ENCODE measurements at places on chromosomes 3 and 15.

DNA sequence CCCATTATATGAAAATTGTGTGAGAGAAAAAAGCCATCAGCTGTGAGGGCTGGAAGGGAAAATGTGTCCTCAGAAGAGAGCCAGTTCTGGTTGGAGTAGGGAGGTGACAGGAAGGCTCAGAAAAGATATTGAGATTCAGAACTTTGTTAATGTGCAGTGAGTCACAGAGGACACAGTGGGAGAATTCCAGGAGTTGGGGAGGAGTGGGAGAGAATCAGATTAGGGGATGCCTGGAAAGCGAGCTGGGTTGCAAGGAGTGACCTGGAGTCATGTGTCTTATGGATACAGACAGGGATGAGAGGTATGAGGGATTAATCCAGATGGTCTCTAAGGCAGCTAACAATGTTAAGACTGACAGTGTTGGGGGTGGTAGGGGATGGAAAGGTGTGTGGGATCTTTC lies 67.5 kb downstream of the CHST2 start:
- DNase-seq, result no peak

- DNase-seq, result no peak
Measured at GRCh38 chr3:43559961-43560360, 61.9 kb downstream of the ANO10 start.

- DNase-seq, result no peak
Measured at GRCh38 chr3:185807445-185808068, 17.3 kb downstream of the IGF2BP2 start.

GRCh38 chr3:20072422-20072821 lies 32.2 kb downstream of the KAT2B start:
- no peak for DNase-seq

DNA sequence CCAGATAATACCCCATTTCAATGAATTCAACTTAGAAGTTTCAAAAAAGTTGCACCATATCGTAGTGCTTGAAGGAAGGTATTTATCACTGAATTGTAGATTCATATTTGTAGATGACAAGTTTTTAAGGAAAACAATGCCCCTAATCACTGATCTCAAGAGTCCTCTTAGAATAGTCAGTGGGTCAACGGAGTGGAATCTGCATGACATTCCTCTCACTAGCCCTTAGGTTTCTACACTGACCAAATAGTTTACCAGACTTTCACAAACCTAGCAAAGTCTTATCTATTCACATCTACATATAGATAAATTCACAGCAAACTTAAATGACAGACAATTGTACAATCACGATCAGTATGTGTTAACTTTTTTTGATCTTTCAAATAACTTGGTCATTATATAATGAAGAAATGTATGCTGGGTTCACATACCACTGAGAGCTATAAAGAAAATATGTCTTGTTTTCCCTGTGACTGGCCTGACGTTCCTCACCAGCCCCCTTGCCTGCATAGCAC lies 35.7 kb upstream of the PHLDB2 start:
- no peak for DNase-seq

GRCh38 chr3:45226206-45226915 lies at the start of gene TMEM158:
TSS of gene TMEM158 (minus strand) at chr3:45226287. CDS start at chr3:45226027, 260 bp downstream.
- DNase-seq, result peak; percentile 59

GRCh38 chr3:86180696-86181095 lies 810.3 kb downstream of the VGLL3 start:
- DNase-seq, result no peak

GRCh38 chr3:161054860-161055604 lies 50.1 kb downstream of the B3GALNT1 start:
- no peak for DNase-seq

- DNase-seq, result no peak
Measured at GRCh38 chr3:48934333-48934991, 15.8 kb downstream of the ARIH2 start.

DNA sequence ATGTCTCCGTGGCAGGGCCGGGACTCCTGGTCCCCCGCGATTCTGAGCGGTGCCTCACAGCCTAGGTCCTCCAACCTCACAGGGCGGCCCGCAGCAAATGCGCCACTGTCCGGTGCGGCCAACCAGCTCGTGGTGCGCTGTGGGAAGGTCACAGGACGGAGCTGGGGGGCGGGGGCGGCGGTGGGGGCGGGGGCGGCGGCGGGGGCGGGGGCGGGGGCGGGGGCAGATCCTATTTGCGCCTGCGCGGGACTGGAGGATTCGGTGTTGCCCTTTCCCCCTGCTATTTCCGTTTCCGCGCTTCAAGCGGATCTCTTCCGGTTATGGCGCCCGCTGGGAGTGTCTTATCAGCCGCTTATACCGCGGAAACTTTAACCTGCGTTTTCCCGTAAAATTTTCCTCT lies 106.7 kb upstream of the SNRPN start:
- DNase-seq, result no peak

DNA sequence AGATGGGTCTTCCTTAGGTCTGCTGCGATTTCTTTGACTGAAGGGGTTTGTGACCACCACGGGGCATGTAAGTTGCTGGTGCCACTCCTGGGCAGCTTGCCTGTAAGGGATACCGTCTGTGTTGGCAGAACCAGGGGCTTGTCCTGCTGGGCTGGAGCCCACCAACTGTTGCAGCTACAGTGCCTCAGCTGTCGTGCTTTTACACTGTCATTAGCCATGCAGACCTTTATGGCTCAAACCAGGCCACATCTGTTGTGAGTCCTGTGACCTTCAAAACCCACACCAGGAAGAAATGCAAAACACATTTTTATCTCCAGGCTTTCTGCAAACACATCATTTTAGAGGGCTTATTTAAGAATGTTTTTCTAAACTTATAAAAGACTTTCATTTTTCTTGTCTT lies 168.7 kb downstream of the PTPRG start:
- no peak for DNase-seq

- no peak for DNase-seq
Measured at GRCh38 chr15:81886591-81886990, 159.2 kb downstream of the MEX3B start.

- DNase-seq, result no peak
Measured at GRCh38 chr3:158491968-158492367, 79.0 kb upstream of the MLF1 start.

DNA sequence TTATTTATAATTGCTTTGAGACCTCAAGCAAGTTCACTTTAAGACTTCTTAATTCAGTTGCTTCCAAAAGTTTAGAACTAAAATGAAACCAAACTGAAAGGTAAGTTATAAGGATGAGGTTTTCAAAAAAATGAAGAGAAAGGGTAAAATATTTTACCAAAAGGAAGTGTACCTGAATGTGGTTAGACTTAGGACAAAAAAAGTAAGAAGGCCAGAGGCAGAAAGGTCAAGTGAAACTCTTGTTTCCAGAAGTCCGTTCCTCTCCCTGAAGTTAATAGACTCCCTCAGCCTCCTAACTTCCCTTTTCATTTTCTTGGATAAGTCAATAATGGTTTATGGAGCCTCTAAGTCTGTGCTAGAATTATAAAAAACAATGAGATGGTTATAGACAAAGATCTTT lies 16.6 kb downstream of the BTLA start:
- DNase-seq, result no peak

- no peak for DNase-seq
Measured at GRCh38 chr15:77004189-77004588, 9.3 kb downstream of the PSTPIP1 start.

DNA sequence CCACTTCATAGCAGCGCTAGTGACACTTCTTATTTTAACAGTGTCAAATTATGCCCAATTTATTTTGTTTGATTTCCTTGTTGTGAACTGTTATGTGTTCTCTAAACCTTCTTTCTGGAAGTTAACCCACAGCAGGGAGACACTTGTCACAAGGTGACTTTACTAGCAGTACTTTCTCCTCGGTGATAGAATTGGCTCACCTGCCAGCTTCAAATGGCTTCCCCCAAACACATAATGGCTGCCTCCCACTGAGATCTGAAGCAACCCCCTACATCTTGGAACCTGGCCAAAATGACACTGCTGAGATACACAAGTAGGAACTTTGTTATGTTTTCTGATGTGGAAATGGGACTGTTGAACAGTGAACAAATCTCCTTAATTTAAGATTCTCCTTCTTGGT lies 238.8 kb upstream of the DPH6 start:
- DNase-seq, result no peak

DNA sequence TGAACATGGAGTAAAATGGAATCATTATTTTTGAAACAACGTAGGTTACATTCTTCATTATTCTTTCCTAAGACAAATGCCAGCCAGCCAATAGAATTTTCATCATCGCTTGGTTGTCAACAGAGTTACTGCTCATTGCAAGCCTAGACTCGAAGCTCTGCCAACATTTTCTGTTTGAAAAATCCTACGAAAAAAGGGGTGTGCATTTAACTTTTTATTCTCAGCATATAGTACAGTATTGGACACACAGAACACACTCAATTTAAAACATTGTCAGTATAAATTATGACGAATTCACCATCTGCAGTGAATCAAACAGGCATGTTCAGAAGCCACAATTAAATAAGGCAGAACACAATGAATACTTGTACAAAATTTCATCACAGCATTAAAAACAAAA lies 232.1 kb downstream of the NR1D2 start:
- DNase-seq, result no peak

- DNase-seq, result no peak
Measured at GRCh38 chr3:58071480-58071971, 63.3 kb downstream of the FLNB start.

GRCh38 chr3:128149650-128150049 lies 3.6 kb upstream of the EEFSEC start:
- no peak for DNase-seq

GRCh38 chr3:48507256-48508061 lies 3.5 kb upstream of the SHISA5 start:
- no peak for DNase-seq

- no peak for DNase-seq
Measured at GRCh38 chr3:118128886-118129285, 905.8 kb downstream of the IGSF11 start.

- DNase-seq, result no peak
Measured at GRCh38 chr15:48031466-48031865, 89.3 kb upstream of the SLC24A5 start.

DNA sequence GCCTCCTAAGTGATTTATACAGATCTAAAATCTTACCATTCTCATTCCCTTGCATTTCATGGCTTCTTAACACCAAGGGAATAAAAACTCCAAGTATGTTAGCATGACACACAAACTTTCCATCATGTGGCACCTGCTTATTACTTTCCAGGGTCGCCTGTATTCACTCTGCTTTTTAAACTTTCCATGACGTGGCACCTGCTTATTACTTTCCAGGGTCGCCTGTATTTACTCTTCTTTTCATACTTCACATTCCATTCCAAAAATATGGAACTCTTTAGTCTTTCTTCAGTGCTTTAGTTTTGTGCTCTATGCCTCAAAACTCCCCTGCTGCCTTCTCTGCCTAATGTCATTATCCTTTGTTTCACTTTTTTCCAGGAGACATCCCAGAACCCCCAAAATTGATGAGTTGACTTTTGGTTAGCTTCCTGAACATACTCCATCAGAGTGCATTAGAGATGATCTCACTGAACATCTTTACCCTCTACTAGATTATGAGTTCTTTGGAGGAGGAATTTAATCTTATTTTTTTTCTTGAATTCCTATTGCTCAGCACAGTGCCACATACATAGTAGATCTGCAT lies 47.0 kb downstream of the CALML4 start:
- no peak for DNase-seq

DNA sequence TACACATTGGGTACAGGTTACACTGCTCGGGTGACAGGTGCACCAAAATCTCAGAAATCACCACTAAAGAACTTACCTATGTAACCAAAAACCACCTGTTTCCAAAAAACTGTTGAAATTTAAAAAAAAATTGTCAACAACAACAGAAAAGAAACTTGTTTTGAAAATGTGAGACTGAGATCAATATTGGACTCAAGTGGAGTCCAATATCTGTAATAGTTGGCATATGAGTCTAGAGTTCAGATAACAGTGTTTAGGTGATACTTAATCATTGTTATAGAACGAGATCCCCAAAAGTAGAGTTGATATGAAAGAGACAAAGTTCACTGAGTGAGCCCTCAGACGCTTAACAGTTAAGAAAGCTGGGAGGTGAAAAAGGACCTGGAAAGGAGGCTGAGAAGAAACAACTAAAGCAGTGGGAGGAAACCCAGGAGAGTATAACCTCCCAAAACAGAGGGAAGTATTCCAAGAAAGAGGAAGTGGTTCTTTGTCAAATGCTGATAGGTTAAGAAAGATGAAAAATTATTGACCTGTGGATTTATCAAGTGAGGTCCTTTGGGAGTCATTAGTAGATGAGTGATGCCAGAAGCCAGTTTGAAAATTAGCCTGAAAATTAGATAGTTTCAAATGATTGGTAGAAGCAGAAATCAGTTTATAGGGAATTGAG lies 388.6 kb upstream of the DPH6 start:
- DNase-seq, result no peak

DNA sequence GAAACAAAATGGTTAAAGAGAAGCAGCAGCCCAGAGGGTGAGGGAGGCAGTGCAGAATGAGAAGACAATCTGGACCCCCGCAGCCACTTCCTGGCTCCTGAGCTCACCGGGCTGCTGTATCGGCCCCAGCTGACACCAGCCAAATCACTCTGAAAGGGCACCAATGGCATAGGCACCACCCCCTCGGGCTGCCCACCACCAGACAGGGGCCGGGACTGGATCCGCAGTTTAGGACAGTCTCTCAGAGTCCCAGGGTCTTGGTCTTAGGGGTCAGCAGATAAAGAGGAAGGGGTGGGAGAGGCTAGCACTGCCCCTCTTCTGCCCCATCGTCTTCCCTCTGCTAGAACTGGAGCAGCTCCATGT lies 17.9 kb upstream of the EHD4 start:
- DNase-seq, result no peak

DNA sequence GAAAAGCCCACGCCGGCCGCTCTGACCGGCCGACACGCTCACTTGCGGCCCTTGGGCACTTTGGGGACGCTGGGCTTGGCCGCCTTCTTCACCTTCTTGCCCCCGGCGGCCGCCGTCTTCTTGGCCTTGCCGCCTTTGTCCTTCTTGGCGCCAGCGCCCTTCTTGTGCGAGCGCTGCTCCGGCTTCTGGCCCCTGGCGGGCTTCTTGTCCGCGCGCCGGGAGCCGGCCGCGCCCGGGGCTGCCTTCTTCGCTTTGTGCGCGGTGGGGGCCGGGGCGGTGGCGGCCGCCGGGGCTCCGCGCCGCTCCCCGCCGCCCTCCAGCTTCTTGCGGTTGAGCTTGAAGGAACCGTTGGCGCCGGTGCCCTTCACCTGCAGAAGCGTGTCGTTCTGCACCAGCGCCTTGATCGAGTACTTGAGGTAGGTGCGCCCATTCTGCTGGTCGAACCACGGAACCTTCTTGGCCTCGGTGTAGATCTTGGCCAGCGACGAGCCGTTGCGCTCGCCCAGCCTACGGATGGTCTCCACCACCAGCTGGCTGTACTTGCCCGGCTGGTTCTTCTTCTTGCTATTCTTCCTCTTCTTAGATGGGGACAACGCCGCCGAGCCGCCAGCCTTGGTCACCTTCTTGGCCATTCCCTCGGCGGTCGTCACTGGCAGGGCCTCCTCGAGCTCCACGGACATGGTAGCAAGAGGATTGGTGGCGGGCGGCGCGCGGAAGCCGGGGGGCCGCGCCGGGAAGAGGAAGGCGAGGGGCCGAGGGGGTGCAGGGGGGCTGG lies 36.7 kb downstream of the HMCES start:
- no peak for DNase-seq

DNA sequence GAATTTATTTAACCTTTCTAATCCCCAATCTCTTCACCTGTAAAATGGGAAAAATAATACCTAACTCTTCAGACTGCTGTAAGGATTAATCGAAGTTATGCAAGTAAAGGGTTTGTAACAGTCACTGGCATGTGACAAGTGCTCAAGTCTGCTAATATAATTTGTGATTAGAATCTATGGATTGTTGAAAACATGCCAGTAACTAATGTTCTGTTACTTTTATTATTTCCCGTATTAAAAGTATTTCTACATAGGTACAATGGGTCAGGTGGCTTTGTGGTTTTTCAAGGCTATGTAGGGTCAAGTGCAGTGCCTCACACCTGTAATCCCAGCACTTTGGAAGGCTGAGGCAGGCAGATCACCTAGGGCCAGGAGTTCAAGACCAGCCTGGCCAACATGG lies 29.4 kb downstream of the ULK4 start:
- no peak for DNase-seq
